ENCODE measurements at places on chromosomes 11 and 22.

- DNase-seq = no peak
Observed at GRCh38 chr11:62601122-62601371, 618 bp downstream of the MTA2 start.

- no peak for DNase-seq
Observed at GRCh38 chr22:49853981-49854831, 562 bp downstream of the ZBED4 start.

- no peak for DNase-seq
Observed at GRCh38 chr11:83174008-83174407, 17.1 kb downstream of the PCF11 start.

- DNase-seq = no peak
Observed at GRCh38 chr11:94424662-94425061, 23.4 kb upstream of the GPR83 start.

- no peak for DNase-seq
Observed at GRCh38 chr11:61659413-61660196, 20.6 kb upstream of the DAGLA start.

DNA sequence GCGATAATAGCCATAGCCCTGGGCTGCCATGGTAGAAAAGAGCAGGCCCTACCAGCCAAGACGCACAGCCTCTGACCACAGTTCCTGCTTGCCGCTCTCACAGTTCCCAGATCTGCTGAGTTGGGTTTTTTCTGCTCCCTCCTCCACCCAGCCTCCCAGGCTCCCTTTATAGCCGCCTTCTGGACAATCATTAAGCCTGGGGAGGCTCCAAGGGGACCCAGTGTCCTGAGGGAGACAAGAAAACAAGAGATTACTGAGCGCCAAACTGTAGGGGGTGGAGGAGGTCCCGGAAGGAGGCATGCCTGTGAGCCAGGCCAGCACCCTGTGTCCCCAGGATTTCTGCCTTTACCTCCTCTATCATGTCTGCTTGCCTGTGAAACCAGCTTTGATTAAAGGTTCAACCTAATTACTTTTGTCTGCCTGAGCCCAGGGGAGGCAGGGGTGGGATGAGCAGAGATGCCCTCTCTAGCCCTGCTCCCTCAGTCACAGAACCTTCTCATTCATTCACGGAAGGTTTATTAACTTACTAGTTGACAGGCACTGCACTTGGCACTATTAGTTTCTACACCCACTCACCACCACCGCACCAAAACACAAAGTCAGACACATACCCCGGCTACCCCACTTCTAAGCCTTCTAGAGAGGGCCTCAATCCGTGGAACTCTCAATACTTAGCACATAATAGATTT is 1.2 kb downstream of the SLC37A4 start:
- peak; percentile 30 for DNase-seq

- DNase-seq = no peak
Observed at GRCh38 chr11:71080239-71081097, 171.9 kb downstream of the SHANK2 start.

DNA sequence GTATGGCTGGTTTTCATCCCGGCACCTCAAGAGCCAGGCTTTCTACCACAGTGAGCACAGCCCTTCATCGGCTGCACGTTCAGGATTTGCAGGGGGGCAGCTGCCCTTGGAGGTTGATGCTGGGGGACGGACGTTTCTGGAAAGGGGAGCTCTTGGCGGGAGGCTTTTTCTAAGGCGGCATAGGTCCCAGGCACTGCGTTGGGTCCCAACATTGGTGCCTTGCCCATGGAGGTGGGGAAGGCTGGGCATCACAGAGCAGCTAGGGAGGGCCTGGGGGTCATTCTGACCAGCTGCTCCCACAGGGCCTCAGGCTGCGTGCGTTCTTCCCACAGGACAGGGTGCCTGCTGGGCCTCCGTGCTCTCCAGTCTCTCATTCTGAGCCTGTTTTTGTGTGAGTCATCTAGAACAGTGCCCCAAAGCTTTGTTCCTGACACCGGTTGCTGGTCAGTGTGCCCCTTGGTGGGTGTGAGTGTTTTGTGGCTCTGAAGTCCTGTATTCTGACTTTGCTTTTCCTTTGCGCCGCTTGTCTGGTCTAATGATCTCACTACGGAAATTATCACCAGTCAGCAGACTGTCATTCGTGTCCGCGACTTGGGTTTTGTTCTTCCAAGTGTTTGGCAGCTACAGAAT is 275.9 kb downstream of the TBC1D22A start:
- DNase-seq = no peak

DNA sequence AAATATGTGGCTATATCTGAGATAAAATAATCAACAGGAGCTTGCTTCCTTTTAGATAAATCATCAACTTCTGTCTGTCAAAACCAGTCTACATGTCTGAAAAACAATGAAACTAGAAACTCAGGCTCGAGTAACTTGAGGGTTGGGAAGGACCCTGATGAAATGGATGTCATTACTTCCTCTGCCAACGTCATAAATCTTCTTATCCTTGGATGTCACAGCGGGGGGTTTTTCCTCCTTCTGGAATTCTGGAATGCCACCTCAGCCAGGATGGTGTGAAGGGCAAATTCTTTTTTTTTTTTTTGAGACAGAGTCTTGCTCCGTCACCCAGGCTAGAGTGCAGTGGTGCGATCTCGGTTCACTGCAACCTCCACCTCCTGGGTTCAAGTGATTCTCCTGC is 13.4 kb downstream of the LGR4 start:
- DNase-seq = no peak

GRCh38 chr22:29635734-29636357 is 32.4 kb downstream of the NF2 start:
- DNase-seq = no peak

DNA sequence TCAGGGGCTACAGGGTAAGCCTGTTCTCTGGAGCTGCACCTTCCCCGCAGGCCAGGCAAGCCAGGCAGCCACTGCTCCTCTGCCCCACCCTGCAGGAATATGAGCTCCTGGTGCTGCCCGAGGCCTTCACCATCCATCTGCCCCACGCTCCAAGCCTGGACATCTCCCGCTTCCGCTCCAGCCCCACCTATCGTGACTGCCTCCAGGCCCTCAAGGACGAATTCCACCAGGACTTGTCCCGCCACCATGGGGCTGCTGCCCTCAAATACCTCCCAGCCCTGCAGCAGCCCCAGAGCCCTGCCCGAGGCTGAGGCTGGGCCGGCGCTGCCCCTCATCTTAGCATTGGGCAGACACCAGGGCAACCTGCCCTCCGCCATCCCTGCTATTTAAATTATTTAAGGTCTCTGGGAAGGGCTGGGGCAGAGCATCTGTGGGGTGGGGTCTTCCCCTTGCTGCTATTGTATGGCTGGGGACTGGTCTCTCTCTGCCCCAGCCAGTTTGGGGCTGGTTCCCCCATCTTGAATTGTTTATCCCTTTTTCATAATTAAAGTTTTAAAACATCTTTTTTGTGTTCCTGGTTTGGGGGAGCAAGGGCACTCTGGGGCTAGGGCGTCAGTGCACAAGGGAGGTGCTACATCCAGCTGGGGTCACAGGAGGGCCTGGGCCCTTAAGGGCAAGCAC is 6.2 kb downstream of the LARGE2 start:
- no peak for DNase-seq

Measured in activated naive CD8-positive, alpha-beta T cell treated with anti-CD3 and anti-CD28 coated beads, Interleukin-2, amount 50 U/mL, for 16 hours (primary cell).